ENCODE measurements at places on chromosomes 6 and 20.

DNA sequence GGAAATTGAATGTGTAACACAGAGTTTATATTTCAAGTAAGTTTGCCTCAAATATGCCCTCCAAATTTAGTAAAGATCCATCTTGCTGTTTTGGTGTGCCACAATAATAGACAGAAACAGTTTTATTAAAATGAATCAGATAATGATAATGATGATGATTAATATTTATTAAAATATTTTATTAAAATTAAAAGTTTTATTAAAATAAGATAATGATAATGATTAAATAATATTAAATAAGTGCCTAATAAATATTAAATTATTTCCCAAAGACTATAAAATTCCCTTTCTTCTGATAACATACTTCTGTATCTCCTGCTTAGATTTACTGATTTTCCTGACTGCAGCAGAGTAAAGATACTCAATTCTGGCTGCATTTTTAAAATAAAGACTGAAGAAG, 134.5 kb downstream of the PRDM13 start:
- no peak for DNase-seq

GRCh38 chr6:132391391-132392269, 9.6 kb downstream of the MOXD1 start:
- DNase-seq = no peak

GRCh38 chr20:43798291-43799149, 71.7 kb upstream of the GTSF1L start:
- DNase-seq = no peak

DNA sequence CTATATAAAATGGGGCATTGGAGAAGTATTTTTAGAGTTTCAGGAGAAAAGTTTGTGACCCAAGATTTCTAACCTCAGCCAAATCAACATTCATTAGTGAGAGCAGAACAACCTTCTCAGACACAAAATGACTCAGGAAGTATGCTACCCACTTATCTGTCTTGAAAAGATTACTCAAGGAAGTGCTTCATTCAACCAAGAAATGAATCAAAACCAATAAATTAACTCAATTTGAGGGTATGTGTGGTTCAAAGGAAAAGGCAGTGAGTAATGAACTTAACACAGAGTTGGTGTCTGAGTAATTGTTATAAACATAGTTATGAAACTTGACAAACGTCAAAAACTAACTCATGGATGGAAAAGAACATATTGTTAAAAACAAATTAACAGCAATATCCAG, 227.6 kb downstream of the HAO1 start:
- DNase-seq = no peak

DNA sequence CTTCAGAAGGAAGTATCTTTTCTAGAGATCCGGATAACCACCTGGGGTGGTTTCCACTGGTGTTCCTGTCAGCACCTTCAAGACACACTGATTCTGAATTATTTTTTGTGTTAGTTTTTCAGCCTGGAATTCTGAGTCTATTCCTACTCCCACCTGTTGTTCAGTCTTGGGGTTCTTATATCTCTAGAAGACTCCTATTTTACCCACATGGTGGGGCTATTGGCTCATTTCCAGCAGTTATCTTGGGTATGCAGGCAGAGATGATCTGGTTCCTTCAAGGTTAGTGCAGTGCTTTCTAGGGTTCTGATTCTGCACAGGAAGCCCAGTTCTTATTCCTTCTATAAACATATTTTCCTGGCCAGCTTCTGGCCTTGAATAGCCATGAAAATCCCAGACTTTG, 175.6 kb upstream of the PDE7B start:
- DNase-seq = no peak

DNA sequence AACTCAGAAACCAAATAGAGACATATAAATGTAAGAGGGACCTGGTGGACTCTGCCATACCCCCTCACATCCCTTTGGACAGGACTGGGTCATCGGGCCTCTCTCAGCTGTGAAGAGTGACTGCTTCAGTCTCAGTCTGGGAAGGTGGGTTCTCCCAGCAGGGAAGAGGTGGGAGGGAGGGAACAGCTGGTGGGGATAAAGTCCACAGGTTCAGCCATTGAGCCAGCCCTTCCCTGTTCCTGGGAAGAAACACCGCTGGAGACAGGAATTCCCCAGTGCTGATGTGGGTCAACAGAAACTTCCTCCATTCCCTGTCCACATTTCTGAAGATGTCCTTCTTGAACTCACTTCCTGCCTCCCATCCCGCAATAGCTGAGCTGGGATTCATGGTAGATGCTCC, 209.2 kb upstream of the PMEPA1 start:
- DNase-seq = no peak

All from stimulated activated CD8-positive, alpha-beta memory T cell treated with anti-CD3 and anti-CD28 coated beads, Interleukin-7, amount 100 ng/mL, for 24 hours (primary cell).